ENCODE measurements at places on chromosomes 1 and 21.

DNA sequence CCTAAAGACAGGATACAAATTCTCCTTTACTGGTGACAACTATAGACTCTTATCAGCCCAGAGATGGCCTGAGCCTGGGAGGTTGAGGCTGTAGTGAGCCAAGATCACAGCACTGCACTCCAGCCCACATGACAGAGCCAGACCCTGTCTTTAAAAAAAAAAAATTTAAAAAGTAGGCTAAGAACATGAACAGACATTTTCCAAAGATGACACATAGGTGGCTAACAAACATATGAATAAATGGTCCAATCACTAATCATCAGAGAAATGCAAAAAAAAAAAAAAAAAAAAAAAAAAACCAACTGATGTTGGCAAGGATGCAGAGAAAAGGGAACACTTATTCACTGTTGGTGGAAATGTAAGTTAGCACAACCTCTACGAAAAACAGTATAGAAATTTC is 65.0 kb downstream of the TOR3A start:
- DNase-seq = no peak

DNA sequence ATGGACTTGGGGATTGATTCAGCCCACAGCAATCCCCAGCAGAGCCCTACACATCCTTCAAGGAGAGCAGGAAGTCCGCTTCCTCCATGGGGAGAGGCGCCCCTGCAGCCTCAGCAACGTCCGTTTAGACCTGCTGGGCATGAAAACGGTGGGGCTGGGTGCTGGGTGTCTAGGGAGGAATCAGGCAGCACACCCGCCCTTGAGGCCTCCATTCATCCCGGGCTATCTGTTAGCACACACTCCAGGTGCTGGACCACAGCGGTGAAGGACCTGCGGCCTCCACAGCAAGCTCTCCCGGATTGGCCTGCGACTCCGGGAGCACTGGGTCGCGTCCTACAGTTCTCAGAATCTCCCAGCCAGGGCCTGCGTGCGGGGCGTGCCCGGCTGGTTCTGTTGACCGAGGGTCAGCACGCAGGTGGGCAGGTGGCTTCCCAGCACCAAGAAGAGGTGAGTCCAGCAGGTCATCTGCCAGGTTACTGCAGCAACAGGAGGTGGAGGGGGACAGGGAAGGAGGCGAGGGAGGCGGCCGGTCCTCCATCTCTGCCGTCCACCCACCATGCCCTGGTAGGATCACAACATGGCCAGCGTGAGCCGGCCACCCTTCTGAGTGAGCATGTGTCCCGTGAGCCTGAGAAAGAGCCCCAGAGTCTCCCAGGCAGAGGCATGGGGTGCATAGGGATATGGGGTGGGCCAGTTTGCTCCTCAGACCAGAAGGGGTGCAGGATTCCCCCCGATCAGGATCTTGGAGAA is 96.6 kb downstream of the RIPK4 start:
- DNase-seq = no peak

- no peak for DNase-seq
Observed at GRCh38 chr1:33709174-33709782, 154.6 kb upstream of the HMGB4 start.

DNA sequence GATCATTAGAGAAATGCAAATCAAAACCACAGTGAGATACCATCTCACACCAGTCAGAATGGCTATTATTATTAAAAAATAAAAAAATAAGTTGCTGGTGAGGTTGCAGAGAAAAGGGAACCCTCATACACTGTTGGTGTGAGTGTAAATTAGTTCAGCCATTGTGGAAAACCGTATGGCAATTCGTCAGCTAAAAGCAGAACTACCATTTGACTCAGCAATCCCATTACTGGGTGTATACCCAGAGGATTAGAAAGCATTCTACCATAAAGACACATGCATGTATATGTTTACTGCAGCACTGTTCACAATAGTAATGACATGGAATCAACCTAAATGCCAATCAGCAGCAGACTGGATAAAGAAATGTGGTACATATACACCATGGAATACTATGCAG is 42.2 kb downstream of the GIPC2 start:
- no peak for DNase-seq

GRCh38 chr1:180080439-180080838 is 74.2 kb upstream of the QSOX1 start:
- no peak for DNase-seq

DNA sequence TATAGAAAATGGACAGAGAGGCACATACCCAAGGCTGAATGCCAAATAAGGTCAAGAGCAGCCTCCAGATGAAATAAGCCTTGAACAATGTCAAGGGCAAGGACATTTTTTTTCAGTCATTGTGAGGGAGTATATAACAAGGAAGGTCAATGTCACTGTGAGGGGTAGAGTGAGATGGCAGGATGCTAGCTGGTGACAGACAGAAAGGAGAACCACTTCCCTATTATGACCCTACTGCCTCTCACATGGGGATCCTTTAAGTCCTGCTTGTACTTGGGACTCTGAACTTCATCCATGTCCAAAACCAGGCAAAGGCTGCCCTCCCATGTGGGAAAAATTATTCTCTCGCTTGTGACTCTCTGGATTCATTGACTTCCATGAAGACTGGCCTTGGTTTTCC is 119.5 kb upstream of the COA6 start:
- no peak for DNase-seq

DNA sequence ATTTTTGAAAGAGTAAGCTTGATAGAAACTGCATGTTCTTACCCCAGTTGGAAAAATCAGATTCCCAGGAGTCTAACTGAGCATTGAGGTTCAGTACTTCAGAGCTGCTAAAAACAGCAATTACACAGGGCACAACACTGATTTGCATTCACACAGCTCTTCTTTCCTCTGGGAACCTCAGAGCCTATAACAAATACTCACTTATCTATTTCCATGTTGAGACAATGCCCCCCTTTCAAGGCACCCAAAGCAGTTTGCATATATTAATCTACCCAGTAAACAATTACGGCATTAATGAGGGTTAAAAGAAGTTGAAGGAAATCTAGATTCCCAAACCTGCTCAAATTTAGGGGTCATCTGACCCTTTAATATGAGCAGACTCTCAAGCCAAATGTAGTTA is 126.9 kb upstream of the SLC35F3 start:
- DNase-seq = no peak

GRCh38 chr1:7366955-7367665 is 404.0 kb upstream of the VAMP3 start:
- DNase-seq = no peak

DNA sequence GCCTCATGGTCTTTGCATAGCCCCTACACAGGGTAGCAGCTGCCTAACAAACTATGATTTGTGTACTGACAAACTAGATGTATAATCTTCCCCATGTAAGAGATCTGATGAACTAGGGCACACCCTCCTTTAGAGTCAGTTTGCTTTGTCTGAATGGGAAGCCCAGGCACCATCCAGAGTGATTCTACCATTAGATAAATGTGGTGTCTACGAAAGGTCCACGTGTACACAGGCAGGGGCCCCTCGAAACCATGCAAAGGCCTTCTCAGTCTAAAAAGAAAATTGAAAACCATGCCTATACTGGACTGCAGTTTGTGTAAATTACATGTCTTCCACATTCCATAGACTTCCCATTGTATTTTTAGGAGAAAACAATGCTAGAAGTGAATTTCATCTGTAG is 18.7 kb downstream of the HHIPL2 start:
- no peak for DNase-seq

DNA sequence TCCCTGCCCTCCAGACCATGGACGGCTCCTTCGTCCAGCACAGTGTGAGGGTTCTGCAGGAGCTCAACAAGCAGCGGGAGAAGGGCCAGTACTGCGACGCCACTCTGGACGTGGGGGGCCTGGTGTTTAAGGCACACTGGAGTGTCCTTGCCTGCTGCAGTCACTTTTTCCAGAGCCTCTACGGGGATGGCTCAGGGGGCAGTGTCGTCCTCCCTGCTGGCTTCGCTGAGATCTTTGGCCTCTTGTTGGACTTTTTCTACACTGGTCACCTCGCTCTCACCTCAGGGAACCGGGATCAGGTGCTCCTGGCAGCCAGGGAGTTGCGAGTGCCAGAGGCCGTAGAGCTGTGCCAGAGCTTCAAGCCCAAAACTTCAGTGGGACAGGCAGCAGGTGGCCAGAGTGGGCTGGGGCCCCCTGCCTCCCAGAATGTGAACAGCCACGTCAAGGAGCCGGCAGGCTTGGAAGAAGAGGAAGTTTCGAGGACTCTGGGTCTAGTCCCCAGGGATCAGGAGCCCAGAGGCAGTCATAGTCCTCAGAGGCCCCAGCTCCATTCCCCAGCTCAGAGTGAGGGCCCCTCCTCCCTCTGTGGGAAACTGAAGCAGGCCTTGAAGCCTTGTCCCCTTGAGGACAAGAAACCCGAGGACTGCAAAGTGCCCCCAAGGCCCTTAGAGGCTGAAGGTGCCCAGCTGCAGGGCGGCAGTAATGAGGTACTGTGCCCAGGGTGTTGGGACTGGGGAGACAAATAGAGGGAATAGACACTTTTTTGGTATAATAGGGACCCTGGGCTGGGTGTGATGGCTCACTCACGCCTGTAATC is 1.0 kb downstream of the ZBTB48 start:
- DNase-seq = peak; percentile 49

DNA sequence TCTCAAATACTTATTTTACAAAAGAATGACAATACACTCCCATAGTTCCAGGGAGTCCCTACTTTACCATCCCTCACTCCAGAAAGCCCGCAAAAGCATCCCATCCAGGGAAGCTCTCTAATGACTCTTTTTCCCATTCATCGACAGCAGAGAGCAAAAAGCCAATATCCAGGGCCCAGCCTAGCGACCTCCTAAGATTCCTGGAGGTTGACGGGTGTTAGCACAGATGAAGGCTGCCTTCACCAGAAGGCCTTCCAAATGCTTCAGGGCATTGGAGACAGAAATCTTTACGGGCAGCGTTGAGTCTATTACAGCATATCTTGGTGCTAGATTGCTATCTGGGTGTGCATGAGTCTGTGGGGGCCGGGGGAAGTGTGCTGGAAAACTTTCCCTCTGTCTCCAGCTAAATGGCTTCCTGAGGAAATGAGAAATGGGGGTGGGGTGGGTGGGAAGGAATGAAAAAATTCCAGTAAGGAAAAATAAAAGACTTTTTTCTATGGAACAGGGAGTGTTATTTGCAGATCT is 136.6 kb downstream of the PROX1 start:
- DNase-seq = no peak

GRCh38 chr1:225697428-225697827 is 44.5 kb upstream of the ENAH start:
- DNase-seq = no peak

- DNase-seq = peak; percentile 55
Observed at GRCh38 chr1:150622303-150622975, 7.0 kb downstream of the ENSA start.

- DNase-seq = no peak
Observed at GRCh38 chr1:97780884-97781283, 139.9 kb downstream of the DPYD start.

DNA sequence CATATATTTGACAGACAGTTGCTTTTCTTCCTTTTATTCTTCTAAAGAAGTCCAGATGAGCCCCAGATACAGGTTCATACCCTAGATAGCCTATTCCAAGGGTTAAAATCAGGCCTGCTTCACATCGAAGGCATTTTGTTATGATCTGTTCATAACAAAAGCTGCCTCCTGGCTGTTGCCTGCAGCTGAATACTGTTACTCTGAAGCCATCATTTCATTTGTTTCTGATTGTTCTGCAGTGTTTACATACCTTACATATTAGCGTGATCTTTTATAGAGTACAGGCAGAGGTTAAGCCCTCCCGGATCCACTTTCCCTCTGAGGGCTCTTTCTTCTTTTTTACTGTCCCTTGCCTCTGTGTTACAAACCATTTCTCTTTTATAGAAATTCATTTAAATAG is 219.0 kb upstream of the HOOK1 start:
- no peak for DNase-seq

- no peak for DNase-seq
Observed at GRCh38 chr1:193588311-193589082, 402.1 kb upstream of the B3GALT2 start.

DNA sequence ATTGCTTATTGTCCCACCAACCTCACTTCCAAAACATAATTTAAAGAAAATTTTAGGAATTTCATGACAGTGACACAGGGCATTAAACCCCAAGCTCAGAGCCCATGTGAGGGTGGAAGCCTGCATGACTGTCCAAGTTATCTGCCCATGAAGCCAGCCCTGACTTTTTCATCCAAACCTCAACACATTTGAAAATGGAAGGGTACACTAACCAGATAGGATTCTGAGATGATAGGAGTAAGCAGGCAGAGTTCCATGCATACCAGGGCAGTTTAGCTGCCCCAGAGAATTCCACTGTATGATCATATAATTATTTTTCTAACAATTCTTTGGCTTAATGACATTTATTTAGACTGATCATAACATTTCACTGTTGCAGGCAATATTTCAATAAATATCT is 986.0 kb downstream of the TTLL7 start:
- no peak for DNase-seq

- no peak for DNase-seq
Observed at GRCh38 chr1:17199267-17200044, 5.5 kb upstream of the PADI1 start.
